T-helper 1 cell (primary cell): ENCODE measurements at places on chromosomes 2 and 18.
A peak's percentile ranks its signal among the peaks of the same experiment; 100 is the strongest.

- no peak for DNase-seq
Observed at GRCh38 chr2:63035169-63035568, 15.5 kb upstream of the OTX1 start.

DNA sequence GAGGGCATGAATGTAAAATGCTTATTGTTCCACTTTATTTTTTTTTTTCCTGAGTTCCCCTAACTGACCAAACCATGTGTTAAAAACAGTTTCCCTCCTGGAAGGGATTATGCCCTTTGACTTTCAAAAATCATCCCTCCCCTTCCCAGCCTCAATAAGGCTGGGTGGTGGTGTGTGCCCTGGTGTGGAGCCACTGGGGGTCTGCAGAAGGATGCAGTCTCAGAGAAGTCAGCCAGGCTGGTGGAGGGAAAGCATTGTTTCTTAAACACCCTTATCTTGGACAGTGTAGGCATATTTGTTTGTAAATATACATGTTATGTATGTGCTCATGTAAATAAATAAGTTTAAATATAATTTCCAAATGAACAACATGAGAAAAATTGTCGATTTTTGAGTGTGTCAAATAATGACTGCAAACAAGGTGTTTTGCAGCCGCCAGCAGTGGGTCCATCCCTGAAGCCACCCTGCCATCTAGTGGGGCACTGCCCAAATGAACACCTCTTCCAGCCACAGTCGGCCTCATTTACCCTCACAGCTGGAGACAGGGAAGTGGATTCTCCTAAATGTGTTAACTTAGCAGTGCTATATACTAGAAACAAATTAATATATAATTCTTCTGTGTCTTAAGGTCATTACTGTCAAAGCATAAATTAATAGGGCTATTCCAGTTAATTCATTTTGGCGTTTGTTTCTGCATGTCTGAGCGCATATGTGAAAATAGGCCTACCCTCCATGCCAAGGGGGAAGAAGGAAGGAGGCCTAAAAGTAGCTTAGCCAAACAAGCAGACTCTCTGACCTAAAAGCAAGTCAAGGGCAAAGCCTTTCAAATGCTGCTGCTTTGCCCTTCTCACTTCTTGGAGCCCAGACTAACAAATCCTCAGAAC is 209.6 kb upstream of the PIK3C3 start:
- no peak for DNase-seq

GRCh38 chr2:187552828-187553681 is 1.2 kb downstream of the TFPI start:
- DNase-seq: peak; percentile 13

GRCh38 chr2:28997847-28998735 is 17.0 kb downstream of the TOGARAM2 start:
- DNase-seq: no peak

DNA sequence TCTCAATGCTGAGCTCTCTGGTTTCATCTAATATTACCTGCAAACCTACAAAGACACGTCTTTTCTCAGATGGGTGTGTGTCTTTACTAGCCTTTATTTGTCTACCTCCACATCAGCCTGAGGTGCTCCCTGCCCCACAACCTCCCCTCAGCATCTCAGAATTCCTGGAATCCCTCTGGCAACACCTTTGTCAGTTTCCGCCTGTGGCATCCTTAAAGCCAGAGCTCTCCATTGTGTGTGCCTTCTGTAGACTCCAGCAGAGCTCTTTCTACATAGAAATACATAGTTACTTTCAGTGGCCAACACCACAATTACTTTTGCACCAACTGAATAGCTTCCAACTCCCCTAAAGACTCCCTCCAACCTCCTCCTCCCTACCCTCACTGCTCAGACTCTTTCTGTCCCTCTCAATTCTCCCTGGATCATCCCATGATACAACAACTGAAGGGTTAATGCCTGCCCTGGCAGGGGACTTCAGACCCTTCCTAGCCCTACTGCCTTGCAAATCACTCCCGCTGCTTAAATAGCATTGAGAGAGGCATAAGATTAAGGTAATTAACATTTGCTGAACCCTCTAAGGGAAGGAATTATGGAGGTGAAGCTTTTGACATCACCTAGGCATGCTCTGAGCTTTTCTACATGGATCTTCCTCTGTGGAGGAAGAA is 39.6 kb upstream of the RMDN2 start:
- DNase-seq: no peak

DNA sequence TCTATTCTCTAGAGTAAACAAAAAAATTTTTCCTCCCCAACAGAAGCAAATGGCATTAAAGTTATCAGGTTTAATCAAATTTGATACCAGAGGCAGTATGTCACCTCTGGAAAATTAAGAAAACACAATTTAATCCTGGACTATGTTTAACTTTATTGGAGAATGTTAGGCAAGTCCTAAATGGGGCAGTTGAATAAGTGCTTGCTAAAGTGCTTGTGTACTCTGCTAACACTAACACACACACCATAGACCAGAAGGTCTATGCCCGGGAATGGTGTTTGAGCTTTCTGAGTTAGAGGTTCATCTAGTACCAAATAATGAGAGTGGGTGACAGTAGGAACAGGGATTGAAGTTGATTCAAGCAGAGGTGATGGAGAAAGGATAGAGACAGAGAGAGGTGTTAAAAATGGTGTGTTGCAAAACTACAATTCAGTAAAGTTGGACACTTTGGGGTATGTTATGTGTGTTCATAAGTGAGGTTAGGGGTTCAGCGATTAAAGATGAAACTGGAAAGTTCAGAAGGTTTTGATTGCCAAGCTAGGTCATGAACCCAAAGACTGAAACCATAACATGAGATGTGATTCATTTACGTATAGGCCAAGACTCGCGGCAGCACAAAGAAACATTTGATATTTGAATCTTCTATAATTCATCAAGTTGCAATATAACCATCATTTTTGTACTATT is 40.5 kb upstream of the PEX13 start:
- no peak for DNase-seq

- no peak for DNase-seq
Observed at GRCh38 chr2:45647986-45648520, 3.4 kb upstream of the PRKCE start.

DNA sequence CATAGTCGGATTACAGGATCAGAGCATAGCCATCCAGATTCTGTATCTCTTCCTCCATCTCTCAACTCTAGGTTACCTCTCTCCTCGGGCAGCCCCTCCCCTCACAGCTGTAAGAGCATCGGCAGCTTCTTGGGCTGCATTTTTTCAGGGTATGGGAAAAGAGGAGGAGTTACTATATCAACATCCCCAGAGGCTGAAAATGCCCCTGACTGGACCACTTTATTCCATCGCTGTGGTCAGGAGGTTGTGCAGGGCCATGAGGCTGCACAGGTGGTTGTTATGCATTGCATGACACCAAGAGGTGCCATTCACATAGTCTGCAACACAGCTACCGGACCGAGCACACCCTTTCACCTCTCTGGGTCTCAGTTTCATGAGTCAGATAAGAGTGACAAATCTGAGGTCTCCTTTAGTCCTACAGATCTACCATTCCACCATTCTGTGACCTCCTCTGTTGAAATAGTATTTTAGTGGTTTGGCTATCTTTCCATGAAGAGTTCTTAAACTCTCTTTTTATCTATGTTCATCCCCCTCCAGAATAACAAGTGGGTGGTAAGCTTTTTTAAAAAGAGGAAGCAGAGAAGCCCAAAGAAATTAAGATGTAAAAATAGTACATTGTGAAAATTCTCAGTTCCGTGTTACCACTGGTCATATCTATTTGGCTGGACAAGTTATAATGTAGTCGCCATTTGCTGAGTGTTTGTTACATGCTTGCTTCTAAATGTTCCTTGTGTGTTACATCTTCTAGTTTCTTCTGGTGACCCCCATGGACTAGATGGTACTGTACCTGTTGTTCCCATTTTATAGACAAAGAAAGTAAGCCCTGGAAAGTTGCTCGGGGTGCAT is 56.6 kb upstream of the SLC1A4 start:
- DNase-seq: no peak

- DNase-seq: no peak
Observed at GRCh38 chr2:165651233-165651632, 142.8 kb downstream of the GALNT3 start.

DNA sequence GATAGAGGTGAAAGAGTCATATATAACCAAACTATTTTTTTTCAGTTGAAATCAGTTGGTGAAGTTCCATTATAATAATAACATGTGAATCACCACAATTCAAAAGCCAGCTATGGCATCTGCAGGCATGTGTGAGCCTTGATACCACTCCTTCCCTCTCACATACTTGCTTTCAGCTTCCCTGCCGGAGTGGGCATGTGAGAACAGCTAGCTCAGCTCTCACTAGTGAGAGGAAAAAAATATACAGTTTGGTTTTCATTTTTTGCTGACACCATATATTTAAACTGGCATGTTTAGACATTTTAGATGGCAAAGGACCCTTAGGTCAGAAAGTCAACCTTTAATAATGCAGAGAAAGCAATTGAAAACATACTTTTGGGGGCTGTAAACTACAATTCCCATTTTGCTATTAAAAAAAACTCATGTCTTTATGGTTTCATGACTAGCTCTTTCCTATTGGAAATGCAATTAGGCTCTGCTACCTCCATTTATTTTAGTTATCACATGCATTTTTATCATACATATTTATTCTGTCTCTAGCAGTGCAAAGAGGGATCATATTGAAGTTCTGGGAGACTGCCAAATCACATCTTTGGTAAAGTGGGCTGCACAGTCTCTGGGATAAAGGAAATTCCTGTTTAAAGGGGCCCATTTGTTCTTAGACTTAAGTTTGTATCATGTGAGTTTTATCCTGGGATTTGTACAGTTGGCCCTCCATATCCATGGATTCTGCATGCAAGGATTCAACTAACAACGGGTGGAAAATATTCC is 33.2 kb upstream of the SLC40A1 start:
- DNase-seq: no peak

DNA sequence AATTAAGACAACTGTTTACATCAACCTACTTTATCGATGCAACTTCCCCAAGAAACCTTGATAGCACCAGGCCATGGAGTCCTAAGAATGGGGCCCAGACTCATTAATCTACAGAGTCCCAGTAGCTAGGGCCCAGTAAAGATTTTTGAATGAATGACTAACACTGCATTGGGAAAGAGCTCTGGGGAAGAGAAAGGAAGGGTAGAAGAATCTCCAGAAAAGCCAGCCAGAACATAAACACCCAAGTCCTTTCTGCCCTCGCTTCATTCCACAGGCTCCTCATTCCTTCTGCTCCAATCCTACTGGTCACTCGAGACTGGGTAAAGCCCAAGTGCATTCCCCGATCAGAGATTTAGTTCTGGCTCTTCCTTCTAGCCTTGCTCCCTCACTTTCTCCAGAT is 44.3 kb downstream of the CYRIA start:
- no peak for DNase-seq

DNA sequence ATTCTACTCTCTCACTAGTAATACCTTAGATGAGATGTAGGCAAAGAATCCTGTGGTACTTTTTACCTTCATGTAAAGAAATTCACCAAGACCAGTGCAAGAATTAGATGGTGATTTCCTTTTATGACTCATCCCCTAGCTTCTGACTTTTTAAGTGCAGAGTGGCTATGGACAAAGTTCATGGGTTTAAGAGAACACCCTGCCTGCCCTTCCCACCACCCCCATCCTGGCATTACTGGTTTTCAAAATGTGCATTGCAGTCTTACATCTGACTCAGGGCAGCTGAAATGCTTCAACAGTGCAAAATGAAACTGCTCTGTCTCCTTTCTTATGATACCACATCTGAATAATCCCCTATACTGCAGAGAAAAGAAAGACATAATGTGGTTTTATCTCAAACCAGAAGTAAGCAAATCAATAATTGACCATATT is 22.6 kb downstream of the MAIP1 start:
- no peak for DNase-seq

DNA sequence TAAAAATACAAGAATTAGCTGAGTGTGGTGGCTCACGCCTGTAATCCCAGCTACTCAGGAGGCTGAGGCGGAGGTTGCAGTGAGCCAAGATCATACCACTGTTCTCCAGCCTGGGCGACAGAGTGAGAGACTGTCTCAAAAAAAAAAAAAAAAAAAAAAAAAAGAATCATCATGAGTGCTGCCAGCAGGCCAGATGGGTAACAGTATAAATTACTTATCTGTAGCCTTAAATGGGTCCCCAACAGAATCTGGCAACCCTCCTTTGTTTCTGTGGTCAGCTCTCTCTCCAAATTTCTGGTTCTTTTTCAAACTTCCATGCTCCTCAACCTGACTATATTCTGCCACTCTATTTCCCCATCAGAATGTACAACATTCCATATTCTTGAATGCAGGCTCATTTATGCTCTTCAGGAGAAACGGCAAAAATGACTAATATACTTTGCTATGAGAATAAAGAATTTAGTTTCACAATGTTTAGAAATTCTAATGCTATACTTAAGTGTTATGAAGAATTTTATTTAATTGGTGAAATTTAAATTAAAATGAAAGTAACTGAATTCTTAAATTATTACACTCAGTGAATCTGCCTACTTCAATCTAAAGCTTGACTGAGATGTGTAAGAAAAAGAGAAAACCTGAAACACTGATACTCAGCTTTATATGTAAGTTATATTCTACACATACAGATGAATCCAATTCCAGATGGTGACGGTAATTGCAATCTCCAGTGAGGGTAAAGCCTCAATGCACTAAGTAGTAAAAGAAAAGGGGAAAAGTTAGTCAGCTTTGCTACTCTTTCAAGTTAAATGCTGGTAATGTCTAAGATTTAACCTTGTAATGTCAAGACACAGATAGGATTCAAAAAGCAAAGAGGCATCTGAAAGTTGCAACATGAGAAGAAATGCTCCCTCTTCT is 24.8 kb downstream of the LPIN2 start:
- DNase-seq: no peak

DNA sequence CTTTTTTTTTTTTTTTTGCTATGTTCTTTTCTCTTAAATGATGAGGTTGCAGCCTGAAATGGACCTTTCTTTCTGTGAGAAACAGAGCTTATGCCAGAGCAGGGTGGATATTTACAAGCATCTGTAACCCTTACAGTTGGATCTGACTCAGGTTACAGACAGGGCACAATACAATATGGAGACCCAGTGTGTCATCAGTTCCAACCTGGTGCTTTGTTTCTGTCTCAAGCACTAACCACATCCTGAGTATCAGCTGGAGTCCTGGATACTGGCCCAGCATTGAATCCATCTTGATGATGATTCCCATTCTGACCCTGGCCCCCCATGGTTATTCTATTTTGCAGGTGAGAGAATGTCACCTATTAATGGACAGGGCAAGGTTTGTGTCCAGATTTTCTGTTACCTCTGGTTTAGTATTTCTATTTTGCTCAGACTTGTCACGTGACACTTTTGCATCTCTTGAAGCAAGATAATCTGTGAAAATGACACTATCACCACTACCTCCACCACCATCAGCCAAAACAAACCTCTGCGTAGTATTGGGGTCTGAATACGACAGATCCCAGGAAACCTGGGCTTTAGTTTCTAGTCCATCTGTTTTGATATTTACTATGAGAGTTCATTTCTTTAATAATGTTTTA is 174.0 kb downstream of the CCDC85A start:
- DNase-seq: no peak

DNA sequence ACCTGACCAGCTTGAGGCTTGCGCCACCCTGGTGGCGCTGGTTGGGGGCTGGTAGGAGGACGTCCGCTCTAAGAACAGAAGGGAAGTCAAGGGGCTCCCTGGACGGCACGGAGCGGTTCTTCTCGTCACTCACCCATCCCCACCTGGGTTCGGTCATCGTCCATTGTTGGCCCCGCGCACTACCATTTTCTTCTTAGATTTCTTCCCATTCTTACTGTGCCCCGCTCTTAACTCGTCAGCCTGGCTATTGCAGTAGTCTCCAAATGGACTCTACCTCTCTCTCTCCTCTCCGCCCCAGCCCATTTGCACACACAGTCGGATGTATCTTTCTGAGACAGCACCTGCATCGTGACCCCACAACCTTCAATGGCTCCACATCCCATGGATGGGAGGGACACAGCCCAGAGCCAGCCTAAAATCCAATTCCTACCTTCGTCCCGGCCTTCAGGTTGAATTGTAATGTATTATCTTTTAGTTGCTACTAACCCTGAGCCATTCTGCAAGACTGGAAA is 814 bp upstream of the RAB1A start:
- no peak for DNase-seq
